ENCODE measurements at places on chromosomes 13 and 19.

- peak; percentile 50 for DNase-seq
These were observed 11.0 kb downstream of the CTU1 start for GRCh38 chr19:51097166-51097738.

DNA sequence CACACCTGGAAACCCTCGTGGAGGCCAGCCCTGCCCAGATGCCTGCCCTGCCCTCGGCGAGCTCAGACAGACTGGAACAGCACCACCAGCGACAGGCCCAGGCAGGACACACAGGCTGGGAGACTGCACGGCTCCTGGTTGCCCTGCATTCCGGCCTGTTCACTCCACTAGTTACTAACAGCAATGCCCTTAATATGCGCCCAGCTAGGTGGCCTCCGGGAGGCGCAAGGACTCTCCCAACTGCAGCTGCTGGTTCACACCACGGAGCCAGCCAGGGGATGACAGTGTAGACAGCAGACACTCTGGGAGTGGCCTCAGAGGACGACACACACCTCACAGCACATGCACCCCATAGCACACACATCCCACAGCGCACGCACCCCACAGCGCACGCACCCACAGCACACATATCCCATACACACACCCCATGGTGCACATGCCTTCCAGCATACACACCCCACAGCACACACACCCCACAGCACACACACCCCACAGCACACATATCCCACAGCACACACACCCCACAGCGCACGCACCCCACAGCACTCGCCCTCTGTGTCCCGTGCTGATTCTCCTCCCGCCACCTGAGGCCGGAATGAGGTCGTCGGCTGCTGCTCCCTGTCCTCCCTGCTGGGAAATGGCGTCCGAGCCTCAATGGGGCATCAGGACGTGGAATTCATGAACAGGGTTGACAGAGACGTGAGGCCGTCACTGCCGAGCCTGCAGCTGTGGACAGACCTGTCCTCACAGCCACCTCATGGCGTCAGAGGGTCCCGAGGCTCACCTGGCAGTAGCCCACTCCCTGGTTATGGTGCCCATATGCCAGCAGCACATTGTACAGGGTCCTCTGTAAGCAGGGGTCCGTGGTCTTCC lies 13.6 kb downstream of the GRTP1 start:
- DNase-seq, result no peak

DNA sequence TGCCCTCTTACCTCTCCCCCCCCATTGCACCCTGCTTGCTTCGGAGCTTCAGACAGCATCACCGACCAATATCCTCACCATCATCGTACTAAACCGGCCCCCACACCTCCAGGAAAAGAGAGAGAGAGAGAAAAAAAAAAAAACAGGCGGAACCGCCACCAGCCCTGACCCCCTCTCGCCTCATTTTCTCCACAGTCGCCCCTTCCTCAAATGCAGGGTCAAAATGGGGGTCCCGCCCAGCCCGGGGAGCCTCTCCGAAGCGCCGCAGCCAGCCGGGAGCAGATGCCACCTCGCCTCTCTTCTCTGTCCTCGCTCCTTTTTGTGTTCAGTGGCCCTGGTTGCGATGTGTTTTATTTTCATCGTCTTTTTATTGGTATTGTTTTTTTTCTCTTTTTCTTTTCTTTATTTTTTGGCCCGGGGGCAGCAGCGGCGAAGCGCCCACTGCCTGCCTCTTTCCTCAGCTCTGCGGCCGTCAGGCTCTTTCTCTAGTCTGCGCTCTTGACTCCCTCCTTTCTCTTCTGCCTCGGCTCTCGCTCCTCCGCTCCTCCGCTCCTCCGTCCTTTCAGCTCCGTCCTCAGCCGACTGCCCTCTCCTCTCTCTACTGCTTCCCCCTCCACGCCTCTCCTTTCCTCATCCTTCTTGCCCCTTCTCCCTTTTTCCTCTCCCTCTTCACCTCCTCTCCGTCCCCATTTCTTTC lies 41.4 kb downstream of the DEDD2 start:
- no peak for DNase-seq

DNA sequence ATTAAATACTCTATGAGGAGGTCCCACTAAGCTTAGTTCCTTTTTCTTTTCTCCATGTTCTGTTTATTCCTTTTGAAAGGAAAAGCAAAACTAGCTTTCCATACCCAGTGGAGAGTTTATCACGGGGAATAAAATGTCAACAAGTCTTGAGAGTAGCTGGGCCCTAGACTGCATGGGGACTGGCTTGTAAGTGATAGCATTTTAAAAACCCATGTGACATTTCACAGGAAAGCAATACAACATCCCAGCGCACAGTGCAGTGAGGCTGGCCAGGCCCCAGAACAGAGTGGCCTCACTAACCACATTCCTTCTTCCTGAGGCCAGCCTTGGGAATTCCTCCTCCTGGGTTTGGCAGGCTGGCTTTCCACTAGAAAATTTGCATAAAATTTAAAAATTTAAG lies 149.8 kb downstream of the DLEU7 start:
- no peak for DNase-seq

DNA sequence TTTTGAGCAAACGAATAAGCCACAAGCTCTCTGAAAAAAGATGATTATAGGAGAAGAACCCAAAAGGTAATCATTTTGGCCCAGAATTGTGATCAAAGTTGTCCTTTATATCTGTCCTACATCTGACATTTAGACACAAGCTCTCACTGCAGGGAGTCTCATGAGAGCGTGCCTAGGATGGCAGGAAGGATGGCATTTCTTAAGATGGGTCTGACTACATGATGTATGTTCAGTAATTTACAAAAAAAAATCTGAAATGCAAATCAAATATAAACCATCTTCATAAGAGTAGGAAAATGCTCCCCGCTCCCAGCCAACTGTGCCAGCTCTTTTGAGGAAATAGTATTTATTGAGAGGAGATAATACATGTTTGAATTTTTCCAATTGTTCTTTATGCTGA lies 81.0 kb upstream of the MBNL2 start:
- no peak for DNase-seq

DNA sequence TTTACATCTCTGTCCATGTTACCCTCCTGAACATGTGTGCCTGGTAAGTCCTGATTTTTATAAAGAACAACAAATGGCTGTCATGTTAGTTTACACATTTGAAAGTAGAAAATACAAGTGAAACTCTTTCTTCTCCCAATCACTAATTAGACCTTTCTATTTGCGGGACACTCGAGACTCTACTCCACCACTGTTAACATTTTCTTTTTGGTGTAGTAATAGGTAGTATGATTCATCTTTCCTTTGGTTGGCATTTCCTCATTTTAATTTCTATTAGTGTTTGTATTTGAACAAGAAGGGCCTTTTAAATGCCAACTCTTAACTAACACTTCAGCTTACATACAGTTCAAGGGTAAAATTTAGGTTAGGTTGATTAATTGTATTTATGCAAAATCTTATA lies 371.1 kb downstream of the PCDH9 start:
- no peak for DNase-seq

DNA sequence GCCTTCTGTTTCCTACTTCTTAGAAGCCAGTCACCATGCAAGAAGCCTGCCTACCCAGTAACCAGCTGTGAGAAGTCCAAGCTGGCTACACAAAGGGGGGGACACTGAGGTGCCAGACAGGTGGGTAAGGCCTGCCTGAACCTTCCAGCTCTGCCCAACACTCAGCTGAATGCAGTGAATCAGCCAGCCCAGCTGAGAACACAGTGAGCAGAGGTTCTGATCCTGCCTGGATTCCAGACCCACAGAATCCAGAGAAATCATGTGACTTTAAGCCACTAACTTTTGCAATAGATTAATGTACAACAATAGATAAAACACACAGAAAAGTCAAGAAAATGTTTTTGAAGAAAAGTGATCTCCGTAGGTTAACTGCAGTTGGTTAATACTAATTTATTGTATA lies 151.7 kb downstream of the EFNB2 start:
- DNase-seq, result no peak

- no peak for DNase-seq
These were observed at the start of gene SLITRK1 for GRCh38 chr13:83881917-83882605. TSS of gene SLITRK1 (minus strand) at chr13:83882474. CDS start at chr13:83881507, 967 bp downstream.

GRCh38 chr19:7799640-7800355 lies 30.2 kb upstream of the EVI5L start:
- peak; percentile 34 for DNase-seq

- DNase-seq, result no peak
These were observed 12.1 kb downstream of the PROZ start for GRCh38 chr13:113170511-113170910.

DNA sequence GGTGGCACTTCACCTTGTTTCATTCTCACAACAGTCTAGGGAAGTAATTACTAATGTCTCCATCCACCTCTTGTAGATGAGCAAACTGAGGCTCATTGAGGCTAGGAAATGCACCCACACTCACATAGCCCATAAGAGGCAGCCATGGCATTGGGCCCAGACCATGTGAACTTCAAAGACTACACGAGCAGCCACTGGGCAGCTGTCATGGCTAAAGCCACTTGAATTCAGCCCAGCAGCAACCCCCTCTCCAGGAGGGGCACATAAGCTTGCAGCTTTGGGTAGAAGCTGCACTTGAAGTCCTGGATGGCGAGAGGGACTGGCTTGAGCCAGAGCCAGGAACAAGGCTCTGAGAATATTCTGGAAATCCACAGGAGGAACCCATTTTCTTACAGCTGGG lies 13.4 kb downstream of the ALOX5AP start:
- DNase-seq, result no peak

DNA sequence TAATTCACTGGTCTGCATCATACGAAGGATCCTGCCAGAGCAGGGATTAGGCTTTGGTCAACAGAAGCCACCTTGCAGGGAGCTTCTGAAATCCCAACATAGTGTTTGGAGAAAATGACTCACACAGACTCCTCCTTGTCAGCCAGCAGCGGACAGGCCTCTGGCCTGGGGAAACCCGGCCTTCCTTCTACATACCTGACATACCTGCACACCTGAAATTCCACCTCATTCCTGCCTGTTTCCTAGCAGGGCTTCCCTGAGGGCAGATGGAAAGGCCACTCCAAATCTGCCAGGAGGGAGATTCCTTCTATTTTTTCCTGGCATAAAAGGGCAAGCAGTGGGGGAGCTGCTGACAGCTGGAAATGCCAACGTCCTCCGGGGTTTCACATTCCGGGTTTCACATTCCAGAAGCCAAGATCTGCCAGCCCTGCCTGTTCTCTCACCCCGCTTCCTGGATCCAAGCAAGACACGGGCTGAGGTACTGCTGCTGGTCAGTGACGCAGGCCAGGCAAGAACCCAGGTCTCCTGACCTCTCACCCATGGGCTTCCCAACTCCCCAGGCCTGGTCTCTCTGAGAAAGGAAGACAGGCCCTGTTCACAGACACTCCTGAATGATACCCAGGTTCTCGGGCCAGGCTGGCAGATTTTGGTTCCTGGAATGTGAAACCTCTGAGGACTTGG lies 18.2 kb upstream of the IGFL1 start:
- no peak for DNase-seq

DNA sequence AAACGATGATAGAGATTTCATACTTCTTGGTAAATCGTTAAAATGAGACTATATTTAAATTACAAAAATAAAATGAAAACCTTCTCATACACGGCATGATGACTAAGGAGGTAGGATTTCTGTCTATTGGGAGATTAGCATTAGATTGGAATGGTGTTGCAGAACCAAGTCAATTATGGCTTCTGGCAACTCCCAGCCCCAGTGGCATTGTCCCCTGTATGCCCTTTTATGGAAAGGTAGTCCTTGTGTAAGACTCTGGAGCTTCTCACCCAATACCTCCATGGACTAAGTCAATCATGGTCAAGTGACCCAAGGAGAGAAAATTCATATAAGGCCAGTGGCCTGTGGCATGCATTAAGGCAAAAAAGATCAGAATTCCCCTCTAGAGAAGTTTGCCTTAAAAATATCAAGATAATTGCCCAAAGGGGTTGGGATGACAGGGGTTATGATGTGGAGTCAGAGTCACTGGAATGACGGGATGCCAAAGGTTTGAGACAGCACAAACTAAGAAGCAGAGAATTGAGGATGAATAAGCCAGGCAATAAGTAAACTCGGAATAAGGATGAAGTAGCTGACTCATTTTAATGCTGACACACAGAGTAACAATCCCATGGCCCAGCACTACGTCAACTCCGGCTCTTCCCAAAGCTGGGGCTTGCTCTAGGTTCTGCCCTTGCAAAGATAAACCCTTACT lies 57.8 kb upstream of the POSTN start:
- no peak for DNase-seq

- DNase-seq, result no peak
These were observed 8.0 kb downstream of the ZNF551 start for GRCh38 chr19:57689750-57690149.

GRCh38 chr13:20407759-20408158 lies 117.9 kb downstream of the CRYL1 start:
- no peak for DNase-seq

- DNase-seq, result no peak
These were observed 22.5 kb downstream of the SERP2 start for GRCh38 chr13:44395976-44396694.

DNA sequence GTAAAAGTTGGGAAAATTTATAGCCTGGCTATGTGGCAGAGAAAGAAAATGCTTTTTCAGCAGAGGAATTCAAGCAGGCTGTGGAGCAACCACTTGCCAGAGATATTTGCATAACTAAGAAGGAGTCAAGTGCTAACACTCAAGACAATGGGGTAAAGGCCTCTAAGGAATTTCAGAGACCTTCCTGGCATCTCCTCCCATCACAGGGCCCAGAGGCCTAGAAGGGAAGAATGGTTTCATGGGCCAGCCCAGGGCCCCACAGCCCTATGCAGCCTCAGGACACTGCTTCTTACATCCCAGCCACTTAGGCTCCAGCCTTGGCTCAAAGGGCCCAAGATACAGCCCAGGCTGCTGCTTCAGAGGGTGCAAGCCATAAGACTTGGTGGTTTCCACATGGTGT lies 14.3 kb downstream of the SLC15A1 start:
- DNase-seq, result no peak

DNA sequence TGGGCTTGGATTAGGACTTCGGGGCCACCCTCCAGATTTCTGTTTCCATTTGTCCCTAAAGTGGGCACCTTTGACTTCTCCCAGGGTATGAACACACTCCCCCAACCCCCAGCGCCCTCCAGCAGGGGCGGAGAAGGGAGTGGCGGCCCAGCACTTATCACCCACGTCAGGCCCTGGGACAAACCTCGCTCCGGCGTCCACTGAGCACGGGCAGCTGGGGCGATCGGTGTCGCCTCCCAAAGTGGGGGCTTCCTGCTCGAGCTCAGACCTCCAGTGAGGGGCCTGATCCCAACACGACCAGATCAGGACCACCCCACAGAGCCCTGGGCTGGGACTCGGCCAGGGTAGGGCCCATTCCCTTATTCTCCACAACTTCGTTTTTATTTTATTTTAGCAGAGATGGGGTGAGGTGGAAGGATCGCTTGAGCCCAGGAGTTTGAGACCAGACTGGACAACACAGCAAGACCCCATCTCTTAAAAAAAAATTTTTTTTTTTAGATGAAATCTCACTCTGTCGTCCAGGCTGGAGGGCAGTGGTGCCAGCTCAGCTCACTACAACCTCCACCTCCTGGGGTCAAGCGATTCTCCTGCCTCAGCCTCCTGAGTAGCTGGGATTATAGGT lies 3.7 kb upstream of the TCF3 start:
- no peak for DNase-seq

- no peak for DNase-seq
These were observed 277.1 kb downstream of the IRS2 start for GRCh38 chr13:109509154-109509900.

- DNase-seq, result peak; percentile 25
These were observed 28.7 kb downstream of the CYP4F2 start for GRCh38 chr19:15869109-15869555.

GRCh38 chr19:8323781-8324185 lies 2.5 kb downstream of the RPS28 start:
- DNase-seq, result no peak
